Activated naive CD8-positive, alpha-beta T cell treated with anti-CD3 and anti-CD28 coated beads, Interleukin-2, amount 10 ng/mL, durations not matched to agents 7 days and 5 days (primary cell): ENCODE measurements at places on chromosomes 12 and 14. TPM values are rescaled to one million over a fixed set of nuclear protein-coding genes. Genes with fewer than 3 reads are reported as not detected.

DNA sequence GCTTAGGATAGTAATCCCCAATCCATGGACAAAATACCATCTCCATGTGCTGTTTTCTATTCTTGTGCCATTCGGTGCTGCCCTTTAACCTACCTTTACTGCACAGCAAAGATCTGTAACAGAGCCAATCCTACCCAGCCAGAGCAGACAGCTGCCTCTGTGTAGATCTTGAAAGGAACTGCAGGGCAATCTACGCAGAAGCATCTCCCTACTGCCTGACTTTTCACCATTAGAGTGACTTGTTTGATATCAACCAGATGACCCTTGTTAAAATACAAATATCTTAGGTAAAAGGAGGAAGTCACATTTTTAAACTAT is 33.9 kb upstream of the PPM1A start:
- no peak for DNase-seq

- no peak for DNase-seq
These were observed 34.0 kb downstream of the KCNMB4 start for GRCh38 chr12:70400124-70400523.

Gene KSR2
- not detected for total RNA-seq

Gene CYP27B1
- 2.6 TPM for total RNA-seq

Gene GALNT4
- 16.3 TPM for total RNA-seq

GRCh38 chr12:69655616-69656340 is 43.3 kb downstream of the BEST3 start:
- no peak for DNase-seq

Gene MSI1
- not detected for total RNA-seq
